ENCODE measurements at places on chromosomes 6 and 20.

- DNase-seq = no peak
Measured at GRCh38 chr6:7512320-7512719, 29.2 kb upstream of the DSP start.

- no peak for DNase-seq
Measured at GRCh38 chr6:11276911-11277274, 44.4 kb upstream of the NEDD9 start.

GRCh38 chr6:20217891-20218290, 5.6 kb upstream of the MBOAT1 start:
- no peak for DNase-seq

DNA sequence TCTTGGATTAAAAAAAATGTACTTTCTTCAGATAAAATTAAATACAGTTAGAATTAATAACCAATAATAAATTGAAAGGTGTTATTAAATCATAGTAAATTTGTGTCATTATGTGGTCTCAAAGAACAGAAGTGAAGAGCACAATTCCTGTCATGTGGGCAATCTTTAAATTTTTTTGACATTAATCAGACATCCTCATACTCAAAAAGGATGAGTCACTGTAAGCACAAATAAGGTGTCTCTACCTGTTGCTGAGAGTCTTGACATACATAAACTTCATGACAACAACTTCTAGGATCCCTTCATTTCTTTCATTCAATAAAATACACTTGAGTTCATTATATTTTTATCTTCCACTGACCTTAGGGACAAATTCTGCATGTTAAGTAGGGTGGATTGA, 76.1 kb downstream of the SLC22A3 start:
- DNase-seq = no peak

DNA sequence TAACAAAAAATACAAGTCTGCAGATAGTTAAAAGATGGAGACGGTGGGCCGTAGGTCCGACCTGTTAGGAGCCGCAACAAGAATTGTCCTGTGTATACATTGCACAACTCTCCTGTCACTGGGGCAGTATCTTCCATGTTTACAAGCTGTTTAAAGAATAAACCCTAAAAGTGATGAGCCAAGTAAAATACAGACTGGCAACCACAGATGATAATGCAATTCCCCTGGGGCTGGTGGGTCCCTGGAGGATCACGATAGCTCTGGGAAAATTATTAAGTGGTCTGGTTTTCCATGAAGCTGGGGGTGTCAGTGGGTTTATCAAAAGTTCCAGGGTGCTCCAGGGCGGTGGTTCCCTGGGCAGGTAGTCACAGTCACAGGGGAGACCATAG, 8.1 kb upstream of the FAM50B start:
- DNase-seq = no peak

DNA sequence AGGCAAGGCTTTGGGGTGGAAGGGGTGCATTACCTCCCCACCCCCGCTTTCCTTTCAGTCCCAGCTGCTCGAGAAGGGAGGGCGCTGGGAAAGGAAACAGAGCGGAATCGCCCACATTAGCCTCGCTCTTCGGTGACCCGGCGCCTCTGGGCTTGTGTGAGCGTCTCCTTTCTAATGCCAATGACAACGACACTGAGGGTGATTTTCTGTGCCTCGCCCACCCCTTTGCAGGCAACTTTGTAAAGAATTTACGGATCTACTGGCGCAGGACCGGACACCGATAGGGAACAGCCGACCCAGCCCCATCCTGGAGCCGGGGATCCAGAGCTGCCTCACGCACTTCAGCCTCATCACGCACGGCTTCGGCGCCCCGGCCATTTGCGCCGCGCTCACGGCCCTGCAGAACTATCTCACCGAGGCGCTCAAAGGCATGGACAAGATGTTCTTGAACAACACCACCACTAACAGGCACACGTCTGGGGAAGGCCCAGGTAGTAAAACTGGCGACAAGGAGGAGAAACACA, 24.3 kb downstream of the TFAP2B start:
- DNase-seq = no peak

GRCh38 chr6:34447910-34448309, 18.0 kb upstream of the PACSIN1 start:
- DNase-seq = no peak
